ENCODE measurements at places on chromosomes 11 and 22.

DNA sequence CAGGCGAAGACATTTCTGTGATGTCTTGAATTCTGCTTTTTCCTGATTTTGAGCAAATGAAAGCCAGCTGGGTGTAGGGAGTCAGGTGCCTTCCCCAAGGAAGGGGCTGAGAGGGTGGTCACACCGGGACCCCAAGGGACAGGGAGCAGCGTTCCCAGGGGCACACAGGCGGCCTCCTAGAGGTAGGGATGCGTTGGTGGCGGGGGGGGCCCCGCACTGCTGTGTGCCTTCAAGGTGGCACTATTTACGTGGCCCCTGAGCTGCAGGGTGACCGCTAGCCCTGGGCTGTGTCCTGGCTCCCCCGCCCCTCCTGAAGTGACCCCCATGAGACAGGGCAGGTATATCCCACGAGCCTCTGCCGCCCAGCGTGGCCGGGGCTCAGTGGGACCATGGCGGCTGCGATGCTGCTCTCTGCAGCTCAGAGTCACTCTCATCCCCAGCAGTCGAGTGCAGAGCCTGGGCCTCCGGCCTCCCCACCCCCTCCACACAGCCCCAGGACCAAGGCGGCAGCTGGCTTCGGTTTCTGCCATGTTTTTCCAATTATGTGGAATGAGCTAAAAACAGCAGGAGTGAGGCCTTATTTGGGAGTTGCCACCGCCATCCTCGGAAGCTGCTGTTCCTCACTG is 60.9 kb downstream of the LRP5 start:
- no peak for DNase-seq

DNA sequence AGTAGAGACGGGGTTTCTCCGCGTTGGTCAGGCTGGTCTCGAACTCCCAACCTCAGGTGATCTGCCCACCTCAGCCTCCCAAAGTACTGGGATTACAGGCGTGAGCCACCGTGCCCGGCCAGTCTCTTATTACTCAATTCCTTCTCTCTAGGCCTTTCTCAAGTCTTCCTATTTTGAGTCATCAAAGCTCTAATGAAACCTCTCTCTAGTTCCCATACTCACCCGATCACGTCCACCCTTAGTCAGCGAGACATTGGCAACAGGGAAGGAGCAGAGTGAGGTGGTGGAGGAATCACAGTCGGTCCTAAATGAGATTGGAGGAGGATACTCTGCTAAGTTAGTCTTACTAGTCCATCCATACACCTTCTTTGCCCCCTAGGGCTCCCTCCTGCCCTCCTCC is 5.0 kb downstream of the BSCL2 start:
- no peak for DNase-seq

DNA sequence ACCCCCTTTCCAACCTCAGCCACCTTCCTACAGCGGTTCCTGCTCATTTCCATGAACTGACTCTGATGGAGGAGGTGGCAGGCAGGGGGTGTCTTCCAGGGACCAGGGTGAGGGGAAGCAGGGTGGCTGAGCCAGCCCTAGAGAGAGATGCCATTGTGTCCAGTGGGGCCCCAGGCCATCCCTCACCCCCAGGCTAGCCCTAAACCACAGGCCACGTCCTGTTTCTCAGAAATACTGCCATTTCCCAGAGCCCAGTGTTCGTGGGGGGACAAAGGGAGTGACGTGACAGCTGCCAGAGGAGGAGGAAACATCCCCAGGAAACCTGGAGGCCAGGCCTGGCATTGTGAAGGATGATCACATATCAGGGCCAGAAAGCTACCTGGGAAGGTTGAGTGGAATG is 39.5 kb downstream of the CHRDL2 start:
- no peak for DNase-seq

GRCh38 chr11:101019870-101020269 is 109.7 kb downstream of the PGR start:
- no peak for DNase-seq

- no peak for DNase-seq
Observed at GRCh38 chr11:87190071-87190470, 152.3 kb downstream of the TMEM135 start.

DNA sequence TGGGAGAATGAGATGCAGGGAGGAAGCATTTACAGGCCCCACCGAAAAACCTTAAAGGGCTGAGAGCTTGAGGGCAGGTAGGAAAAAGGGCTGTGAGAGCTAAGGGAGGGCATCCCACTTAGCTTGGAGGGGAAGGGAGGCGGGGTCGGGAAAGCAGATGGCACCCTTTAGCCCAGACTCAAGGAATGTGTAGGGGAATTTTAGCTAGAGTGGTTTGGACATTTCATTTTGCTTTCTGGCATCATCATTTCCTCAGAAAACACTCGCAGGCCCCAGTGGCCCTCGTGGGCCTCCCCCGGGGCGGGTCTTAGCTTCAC is 846 bp upstream of the STIM1 start:
- DNase-seq: no peak
